Muscle of arm (tissue), 14 donors: ENCODE measurements at places on chromosomes 2 and 18.

GRCh38 chr18:4351005-4351404 is 104.1 kb downstream of the DLGAP1 start:
- no peak for DNase-seq

- DNase-seq: no peak
These were observed 62.1 kb upstream of the SLC16A14 start for GRCh38 chr2:230130668-230131364.

DNA sequence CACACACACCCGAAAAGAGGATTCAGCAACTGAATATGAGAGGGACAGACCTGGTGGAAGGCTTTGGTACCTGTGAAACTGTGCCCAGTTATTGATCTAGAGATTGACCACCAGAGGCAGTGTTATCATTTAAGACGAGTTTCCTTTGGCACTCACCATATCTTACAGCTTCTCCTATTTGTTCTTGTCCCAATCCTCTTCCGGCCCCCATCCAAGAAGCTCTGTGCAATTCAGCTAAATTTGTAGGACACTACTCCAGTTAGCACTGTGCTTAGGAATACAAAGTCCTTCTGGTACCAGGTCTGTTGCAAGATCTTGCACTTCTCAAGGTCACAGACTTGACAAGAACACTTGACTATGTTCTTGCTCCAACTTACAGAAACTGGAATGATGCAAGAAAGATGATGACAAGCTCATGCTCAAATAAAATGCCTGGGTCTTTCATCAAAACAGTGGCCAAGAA is 177.7 kb downstream of the TMEM247 start:
- no peak for DNase-seq

GRCh38 chr2:83565626-83566025 is 893.5 kb downstream of the SUCLG1 start:
- no peak for DNase-seq

DNA sequence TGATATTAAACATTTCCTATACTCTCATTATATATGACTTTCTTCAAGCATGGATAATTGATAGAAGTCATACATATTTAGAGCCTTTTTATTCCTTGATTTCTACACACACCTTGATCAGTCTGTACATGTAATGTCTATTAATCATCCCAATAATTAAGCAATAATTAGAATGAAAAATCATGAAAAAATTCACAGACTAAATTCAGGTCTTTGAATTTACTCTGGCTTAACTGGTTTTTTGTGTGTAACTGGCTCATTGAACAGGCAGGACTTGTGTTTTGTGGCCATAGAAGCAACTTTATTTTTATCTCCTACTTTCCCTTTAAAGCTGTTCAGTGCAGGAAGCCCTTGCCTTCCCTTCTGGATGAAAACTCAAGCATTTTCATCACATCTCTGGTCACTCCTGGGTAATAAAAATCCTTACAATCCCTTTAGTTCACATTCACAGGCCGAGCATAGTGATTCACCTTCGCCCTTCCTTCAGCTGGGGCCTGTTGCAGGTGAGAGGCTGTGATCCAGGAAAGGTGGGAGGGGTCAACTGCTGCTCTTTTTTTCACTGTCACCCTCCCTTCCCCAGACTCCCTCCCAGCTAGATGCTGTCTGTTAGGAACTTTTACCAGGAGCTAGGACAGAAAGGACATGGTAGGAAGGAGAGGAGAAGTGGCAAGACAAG is 58.0 kb upstream of the ITSN2 start:
- no peak for DNase-seq

DNA sequence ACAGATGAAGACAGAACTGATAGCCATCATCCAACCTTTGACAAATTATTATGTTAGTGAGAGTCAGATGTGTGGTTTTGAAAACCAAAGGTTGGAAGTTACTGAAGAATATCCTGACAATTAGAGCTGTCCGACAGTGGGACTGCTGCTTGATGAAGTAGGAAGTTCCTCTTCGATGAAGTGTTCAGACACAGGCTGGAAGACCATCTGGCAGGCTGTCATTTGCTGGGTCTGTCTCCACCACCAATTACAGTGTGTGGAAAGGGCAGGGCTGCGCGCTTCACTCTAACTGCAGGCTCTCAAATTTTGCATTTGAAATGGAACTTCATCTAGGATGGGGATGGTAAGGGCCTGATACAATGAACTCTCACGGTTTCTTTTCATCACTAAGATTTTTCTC is 313.8 kb downstream of the PIK3C3 start:
- DNase-seq: no peak

GRCh38 chr2:95300450-95300849 is 3.3 kb downstream of the KCNIP3 start:
- DNase-seq: no peak

DNA sequence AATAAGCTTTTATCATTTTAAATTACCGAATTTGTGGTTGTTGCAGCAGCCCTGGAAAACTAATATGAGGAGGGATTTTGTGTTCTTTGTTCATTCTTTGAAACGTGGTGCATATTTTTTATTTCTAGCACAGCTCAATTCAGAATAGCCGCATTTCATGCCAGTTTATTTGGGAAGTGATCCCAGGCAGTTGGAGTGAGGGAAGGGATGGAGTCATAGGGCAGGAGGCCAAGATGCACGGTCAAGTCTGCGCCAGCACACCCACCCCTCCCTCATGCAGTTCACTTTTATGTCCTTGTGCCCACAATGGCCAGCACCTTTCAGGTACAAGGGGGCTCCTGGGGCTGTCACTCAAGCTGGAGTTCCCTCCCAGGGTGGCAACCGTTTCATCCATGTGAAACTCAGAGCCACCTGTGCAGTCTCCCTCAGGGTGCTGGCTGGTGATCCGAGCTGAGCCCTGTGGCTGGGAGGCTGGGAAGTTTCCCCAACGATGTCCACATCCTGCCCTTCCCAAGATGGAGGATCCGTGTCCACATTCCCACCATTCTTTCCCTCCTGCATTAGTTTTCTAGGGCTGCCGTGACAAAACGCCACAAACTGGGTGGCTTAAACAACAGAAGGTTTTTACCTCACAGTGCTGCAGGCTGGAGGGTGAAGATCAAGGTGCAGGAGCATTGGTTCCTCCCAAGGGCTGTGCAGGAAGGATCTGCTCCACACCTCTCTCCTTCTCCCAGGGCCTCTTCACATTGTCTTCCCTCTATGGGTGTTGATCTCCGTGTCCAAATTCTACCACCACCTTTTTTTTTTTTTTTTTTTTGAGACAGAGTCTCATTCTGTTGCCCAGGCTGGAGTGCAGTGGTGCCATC is 68.5 kb upstream of the ITGA6 start:
- DNase-seq: peak; percentile 78

GRCh38 chr18:48334845-48335244 is 74.3 kb downstream of the ZBTB7C start:
- DNase-seq: no peak
